Activated T-cell treated with anti-CD3 and anti-CD28 coated beads, Interleukin-2, amount 50 U/mL, for 4 hours (primary cell): ENCODE measurements at places on chromosomes 7 and 10. TPM values are rescaled to one million over a fixed set of nuclear protein-coding genes. Genes with fewer than 3 reads are reported as not detected.

- no peak for DNase-seq
Observed at GRCh38 chr10:112832361-112832878, 117.6 kb upstream of the TCF7L2 start.

- no peak for DNase-seq
Observed at GRCh38 chr10:117441361-117441760, 66.1 kb upstream of the PDZD8 start.

DNA sequence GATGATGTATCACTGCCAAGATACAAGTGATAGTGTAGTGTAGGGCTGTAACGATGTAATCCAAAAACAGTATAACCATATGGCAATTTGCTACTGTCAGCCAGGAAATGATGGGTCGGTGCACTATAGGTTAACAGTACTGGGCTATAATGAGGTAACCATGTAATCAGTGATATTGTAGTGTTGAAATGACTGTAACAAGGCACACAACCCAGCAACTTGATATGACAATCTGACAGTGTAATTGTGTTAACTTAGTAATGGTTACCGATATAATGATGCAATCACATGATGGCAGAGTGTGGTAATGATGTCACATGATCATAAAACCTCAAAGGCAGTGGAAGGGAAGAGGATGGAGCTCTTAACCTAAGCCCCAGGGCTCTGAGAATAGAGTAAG, 73.8 kb upstream of the SLF2 start:
- DNase-seq = no peak

DNA sequence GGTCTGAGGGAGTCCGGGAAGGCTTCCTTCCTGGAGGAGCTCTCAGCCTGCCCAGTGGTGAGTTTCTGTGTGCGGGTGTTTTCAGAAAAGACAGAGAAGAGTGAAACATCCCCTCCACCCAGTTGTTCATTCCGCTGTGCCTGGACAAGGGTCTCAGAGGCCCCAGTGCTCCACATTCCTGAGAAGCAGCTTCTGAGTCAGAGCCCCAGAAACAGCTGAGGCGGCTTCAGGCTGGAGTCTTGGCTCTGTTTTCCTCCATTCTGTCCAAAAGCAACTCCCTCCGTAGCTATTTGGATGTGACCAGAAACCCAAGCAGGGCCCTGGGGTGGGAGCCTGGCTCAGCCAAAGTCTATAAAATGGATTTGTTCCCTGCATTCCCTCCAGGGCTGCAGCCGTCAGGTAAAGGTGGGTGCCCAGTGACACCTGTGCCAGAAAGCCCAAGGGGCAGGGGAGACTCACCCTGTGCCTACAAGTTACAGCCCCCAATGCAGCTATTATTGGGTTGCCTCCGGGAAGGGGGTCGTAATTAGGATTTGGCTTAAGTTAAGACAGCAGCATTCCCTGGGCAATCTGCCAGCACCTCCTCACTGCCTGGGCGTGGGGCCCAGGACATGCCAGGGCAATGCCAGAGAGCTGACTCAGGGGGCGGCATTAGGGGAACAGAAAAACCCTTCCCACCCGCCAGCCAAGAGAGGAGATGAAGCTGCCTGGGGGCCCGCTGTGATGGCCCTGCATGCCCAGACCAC, 13.1 kb upstream of the CAMK2G start:
- no peak for DNase-seq

CTAGE6 gene
- total RNA-seq = 0.35 TPM

DNA sequence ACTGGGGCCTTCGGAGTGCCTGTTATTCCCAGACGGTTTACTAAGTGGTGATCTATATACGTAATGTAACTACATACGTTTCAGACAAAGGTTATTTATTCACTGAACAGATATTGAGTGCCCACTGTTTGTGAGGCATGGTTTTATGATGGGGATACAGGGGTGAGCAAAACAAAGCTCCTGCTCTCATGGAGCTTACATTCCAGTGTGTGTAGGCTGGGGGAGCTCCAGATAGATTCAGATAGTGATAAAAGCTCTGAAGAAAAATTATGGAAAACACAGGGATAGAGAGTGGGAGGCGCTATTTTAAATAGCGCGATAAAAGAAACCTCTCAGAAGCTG, 466 bp upstream of the DNAJB12 start:
- DNase-seq = no peak

EVX1 gene
- total RNA-seq = not detected

AKR1C3 gene
- 0.49 TPM for total RNA-seq

DNA sequence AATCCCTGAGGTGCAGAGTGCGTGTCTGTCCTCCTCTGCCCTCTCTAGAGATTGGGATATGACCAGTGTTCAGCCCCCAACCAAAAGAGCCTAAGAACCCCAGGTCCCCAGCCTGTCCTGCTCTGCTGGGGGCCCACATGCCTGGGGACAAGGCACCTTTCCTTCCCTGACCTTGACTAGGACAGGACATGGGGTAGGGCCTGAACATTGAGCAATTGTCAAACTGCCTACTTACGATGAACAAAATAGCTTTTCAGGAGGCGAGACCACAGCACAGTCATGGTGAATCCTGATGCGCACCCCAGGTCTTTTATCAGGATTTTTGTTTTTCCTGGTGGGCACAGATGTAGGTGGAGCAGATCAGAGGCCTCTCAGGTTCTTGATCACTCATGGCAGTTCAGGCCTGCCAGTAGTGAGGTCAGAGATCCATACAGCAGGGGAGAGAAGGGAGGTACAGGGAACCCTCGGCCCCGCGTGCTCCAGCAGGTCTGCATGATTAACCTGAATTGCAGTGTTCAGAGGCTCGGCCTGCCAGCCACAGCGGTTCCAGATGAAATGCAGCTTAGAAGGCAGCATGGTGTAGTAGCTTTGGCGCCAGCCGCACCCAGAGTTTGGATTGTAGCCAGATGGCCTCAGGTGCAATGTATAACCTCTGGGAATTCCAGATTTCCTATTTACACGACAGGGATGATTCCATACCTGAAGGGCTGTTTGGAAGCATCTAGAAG, 191.3 kb downstream of the CUX1 start:
- DNase-seq = no peak

DNA sequence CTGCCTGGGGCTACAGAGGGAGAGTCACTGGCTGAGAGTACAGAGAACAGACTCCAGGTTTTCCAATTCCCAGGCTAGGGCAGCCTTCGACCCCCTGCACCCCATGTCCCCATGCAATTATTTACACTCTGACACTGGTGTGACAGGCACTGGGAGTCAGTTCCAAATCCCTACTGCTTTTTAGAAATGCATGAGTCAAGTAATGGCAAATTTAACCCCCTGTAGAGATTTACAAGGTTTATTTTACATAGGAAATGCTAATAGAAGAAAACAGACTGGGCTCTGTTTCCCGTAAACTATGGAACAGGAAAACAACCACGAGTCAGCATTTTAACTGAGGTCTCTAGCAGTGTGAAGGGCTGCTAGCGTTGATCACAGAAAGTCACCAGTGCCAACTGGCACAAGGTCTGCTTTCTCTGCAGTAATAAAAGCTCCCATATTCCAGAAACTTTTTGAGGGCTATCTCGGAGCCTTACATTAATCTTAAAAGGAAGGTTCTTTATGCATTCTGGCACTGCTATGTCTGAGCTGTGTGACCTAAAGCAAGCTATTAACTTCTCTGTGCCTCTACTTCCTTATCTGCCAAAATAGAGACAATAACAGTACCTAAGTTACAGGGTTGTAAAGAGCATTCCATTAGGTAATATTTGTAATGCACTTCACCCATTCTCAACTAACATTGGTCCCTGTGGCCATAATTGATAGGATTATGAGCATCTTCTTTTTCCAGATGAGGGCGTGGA, 28.2 kb downstream of the NOD1 start:
- DNase-seq = no peak

AKR1C1 gene
- total RNA-seq = 0.34 TPM

- DNase-seq = no peak
Observed at GRCh38 chr7:155911471-155912105, 99.3 kb upstream of the SHH start.

DNA sequence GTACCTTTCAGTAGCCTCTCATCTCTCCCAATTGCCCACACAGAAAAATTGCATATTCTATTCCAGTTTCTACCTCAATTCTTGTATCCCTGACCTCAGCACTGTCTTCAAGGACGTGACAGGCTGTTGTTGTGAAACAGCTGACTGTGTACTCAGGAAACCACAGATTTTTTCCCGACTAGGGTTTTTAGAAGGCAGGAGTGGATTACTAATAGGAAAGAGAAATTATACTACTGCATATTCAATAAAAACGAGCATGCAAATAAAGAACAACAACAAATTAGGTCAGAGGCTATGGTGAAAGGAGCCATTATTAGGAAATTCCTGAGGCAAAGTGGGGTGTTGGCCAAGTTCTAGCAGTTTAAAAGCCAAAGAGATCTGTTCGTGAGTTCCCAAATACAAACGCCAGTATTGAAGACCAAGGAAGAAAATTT, 93.4 kb downstream of the DOCK4 start:
- no peak for DNase-seq

DNA sequence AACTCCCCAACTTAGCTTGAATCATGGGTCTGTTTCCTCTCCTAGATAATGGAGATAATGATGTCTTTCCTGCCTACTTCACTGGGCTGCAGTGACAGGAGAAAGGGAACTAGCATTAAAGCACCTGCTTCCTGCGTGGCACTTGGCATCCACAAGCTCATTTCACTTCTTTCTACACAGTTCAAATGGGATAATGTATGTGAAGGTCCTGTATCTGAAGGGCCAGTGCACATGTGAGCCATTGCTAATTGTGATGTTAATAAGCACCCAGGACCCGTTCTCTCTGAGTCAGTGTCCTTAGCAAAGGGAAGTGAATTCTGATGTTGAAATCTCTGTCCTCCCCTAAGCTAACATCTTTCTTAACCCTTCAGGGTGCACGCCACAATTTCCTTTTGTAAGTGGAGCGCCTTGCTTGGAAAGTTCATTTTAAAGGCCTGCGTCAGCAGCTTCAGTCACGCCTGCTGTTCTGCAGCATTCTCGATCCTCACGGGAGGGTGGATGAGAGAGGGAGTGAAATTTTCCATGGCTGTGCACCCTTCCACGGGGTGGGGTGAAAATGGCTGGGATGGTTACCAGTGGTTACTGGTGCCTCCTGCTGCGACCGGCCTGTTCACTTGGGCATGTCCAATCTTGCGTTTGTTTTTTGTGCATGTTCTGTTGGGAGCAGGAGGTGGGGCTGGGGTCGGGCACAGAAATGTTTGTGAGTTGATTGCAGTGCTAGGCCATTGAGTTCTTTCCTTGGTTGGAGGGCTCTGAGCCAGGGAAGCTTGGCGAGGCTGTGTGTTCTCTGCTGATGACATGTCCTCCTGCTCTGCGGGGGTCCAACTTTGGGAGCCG, 59.2 kb downstream of the HK1 start:
- no peak for DNase-seq

GRCh38 chr10:102949916-102950315, 31.8 kb downstream of the CNNM2 start:
- no peak for DNase-seq

DNA sequence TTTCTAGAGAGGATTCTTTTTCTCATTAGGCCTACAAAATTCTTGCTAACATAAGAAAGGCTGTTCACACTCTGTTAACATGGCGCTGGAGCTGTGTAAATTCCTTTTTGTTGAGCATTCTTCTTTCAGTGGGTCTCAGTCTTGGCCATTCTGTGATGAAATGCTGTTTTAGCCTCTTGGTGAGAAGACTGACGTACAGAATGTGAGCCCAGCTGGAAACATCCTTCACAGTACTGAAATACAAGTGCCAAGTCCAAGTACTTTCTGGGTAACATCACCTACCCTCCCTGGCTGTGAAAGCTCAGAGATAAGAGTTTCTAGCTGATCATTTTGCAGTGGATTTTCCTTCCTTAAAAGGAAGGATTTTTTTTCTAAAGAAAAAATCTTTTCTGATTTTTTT, 231.8 kb downstream of the AHR start:
- no peak for DNase-seq

DNA sequence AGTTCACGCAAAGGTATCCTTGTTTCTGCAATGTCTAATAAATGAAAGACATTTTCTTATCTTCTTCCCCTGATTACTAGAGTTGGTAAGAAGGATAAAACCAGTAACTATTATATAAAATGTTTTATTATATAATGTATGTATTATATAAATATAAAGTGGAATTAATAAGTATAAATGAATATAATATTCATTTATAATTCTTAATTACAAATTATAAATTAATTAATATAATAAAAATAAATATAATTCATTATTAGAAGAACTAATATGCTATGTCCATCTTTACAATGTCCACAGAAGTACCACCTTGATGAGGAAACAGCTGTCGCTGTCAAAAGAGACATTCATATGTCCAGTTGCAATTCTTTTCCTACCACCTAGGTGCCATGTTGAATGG, 177.7 kb downstream of the GLI3 start:
- DNase-seq = no peak

ITGB8 gene
- total RNA-seq = 0.10 TPM

DNA sequence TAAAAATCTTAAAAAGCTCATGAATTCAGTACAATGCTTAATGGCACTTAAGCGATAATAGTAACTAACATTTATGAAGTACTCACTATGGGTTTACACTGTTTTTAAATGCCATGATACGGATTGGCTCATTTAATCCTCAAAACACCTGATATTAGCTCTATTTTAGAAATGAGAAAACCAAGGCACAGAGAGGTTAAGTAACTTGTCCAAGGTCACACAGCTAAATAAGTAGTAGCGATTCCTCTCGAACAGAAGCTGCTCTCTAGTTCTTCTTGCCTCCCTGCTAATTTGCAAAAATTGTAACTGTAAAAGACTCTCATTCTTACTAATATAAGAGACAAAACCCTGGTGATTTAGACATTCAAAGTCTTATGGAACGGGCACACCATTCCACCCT, 110.7 kb upstream of the RHEB start:
- DNase-seq = no peak

GPRIN2 gene
- total RNA-seq = not detected

DNA sequence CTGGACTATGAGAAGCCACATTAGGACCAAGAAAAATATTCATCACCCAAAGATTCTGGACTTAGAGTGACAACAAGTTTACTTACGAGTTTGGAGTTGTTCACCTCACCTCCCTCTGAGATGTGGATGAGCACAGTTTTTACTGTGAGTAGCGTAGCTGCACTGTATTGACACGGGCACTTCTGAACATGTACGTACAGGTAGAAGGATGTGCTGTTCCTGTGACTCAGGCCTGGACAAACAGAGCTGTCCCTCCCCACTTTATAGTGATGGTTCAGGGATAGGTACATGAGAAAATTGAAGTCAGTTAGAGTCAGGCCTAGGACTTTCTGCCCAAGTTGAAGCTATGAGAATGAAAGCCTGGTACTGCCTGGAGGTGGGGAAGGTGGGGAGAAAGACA, 80.9 kb upstream of the DYNC1I1 start:
- DNase-seq = no peak
